ENCODE measurements at places on chromosomes 1 and 21.

GRCh38 chr1:111660204-111661150 is 40.9 kb downstream of the RAP1A start:
- DNase-seq: no peak

GRCh38 chr1:229339520-229339919 is 3.3 kb downstream of the CCSAP start:
- peak; percentile 58 for DNase-seq

DNA sequence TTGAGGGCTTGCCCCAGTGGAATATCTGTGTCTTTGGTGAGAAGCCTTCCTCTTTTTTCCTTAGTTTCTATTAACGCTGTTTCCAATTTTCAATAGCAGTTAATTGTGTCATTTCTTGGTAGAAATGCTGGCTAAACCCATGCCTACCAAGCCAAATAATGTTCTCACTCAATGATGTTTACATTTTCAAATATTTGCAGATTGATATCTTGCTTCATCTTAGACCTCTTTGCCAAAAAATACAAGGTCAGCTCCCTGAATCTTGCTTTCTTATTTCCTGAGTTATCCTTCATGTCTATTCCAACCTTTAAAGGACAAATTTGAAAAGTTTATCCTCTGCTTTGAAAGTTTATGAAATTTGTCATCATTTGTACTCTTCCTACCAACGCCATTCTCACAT is 5.1 kb downstream of the KCNJ15 start:
- DNase-seq: peak; percentile 27

GRCh38 chr1:214898161-214898560 is 184.4 kb upstream of the KCNK2 start:
- no peak for DNase-seq

Measured in amniotic epithelial cell (primary cell).